HCT116 (cell line): ENCODE measurements at places on chromosomes 12 and 14. TPM values are rescaled to one million over a fixed set of nuclear protein-coding genes. Genes with fewer than 3 reads are reported as not detected.

DNA sequence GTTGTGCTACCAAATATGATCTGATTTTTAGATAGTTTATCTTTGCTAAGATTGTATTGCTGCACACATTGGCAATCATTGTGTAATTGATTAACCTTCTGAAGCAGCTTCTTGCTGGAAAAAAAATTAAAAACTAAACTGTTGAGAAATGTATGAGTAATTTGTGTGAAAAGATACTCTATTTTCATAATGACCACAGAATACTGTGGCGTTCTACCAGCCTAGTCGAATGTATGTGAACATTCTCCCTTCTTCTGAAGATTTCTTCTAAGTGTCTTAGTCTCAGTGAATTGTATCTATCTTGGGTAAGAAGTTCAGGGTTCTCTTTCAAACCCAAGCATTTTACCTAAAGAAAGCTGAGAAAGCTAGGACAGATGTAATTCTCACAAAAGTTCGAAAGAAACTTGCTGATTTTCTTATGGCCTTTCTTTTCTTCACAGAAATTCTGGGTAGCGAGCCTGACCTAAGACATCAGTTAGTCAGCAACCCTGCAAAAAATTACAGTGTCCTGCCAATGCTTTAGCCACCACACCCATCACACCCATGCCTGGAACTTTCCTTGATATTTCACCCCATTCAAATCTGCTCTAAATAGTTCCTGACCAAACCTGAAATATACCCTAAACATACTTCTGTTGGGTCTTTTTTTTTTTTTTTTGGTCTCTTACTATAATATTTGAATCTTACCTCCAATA lies 27.1 kb upstream of the C12orf71 start:
- DNase-seq, result no peak

- DNase-seq, result no peak
These were observed 19.5 kb downstream of the PIGH start for GRCh38 chr14:67580336-67581171.

- no peak for DNase-seq
These were observed 54.3 kb upstream of the FRMD6 start for GRCh38 chr14:51597261-51598001.

NR1H4 gene
- total RNA-seq, result not detected

CLBA1 gene
- 14.8 TPM for total RNA-seq

PLA2G1B gene
- total RNA-seq, result 2.0 TPM

BLTP3B gene
- total RNA-seq, result 24.5 TPM

PPP1R13B gene
- 17.8 TPM for total RNA-seq
